Fibroblast of gingiva (primary cell): ENCODE measurements at places on chromosomes 4 and X.
A peak's percentile ranks its signal among the peaks of the same experiment; 100 is the strongest.

- no peak for DNase-seq
Observed at GRCh38 chr4:47368211-47368610, 95.3 kb downstream of the COMMD8 start.

- DNase-seq, result no peak
Observed at GRCh38 chrX:38205039-38205438, 15.6 kb downstream of the SRPX start.

- no peak for DNase-seq
Observed at GRCh38 chr4:153177841-153178240, 26.4 kb upstream of the TRIM2 start.

DNA sequence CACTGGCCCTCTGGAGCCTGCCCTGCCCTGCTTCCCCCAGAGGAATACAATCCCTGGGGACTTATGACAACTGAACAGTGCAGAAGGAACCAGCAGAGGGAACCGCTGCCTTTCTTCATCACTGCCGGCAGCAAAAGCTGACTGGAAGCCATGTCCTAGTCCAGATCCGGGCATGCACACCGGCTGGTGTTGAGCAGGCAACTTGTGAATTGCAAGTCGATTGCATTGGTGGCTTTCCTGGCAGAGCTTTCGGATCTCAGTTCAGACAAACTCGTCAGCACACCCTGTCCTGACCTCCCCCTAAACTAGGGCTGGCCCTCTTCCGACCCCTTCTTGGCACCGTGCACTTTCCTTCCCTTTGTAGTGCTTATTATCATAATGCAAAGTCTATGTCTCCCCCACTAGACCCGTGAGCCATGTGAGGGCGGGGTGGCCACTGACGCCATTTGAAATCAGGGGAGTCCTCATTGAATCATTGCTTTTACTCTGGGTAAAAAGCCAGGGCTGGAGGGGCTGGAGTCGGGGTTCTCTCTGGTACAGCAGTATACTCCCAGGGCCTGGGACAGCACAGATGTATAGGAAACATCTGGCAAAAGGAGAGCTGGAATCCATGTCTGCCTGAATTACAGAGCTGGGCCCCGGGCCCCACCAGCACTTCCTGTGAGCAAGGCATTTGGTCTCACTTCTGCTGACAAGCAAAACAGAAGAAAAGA lies 1.8 kb downstream of the ARHGAP4 start:
- DNase-seq, result peak; percentile 19

- DNase-seq, result no peak
Observed at GRCh38 chr4:113293674-113294073, 244.2 kb downstream of the ANK2 start.
